ENCODE measurements at places on chromosomes 7 and 10.

DNA sequence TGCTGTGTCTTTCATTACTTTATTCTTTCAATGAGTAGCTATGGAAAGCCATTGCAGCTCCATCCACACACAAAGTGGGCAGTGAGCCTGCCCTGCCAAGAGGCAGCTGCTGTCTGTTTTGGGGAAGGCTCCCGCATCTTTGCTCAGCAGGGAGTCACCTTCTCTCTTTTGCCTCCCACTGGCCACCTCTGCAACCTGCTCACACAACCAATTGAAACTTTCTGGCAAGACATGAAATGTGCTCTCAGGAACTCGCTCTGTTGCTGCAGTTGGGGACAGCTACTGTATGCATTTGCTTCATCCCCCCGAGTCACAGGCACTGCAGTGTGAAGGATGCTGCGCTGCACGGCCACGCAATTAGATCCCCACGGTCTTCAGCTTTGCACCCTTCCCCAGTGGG lies 244.8 kb upstream of the NFE2L3 start:
- DNase-seq = no peak

GRCh38 chr7:28107960-28108359 lies 72.6 kb downstream of the JAZF1 start:
- DNase-seq = no peak

- DNase-seq = no peak
Observed at GRCh38 chr7:112501801-112502503, 21.2 kb downstream of the LSMEM1 start.

- no peak for DNase-seq
Observed at GRCh38 chr7:35035511-35035961, 1.7 kb downstream of the DPY19L1 start.

DNA sequence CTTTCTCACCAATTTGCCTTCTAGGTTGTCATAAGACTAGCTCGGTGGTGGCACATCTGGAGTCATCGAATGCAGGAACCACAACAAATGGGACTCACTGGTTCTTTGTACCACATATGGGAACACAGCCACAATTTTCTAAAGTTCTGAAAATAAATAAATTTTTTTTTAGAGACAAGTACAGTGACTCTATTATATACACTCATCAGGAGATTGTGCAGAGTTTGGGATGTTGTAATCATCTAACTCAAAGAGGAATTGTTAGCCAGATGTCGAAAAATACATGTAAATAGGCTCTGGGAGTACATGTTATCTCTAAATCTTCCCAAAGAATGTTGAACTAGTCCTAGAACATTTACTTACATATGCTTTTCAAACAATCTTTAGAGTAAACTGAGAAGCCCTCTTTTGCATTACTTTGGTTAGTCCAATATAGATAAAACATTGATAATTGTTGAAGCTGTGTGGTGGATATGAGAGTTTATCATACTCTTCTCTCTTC lies 19.6 kb upstream of the SEPTIN7 start:
- no peak for DNase-seq

DNA sequence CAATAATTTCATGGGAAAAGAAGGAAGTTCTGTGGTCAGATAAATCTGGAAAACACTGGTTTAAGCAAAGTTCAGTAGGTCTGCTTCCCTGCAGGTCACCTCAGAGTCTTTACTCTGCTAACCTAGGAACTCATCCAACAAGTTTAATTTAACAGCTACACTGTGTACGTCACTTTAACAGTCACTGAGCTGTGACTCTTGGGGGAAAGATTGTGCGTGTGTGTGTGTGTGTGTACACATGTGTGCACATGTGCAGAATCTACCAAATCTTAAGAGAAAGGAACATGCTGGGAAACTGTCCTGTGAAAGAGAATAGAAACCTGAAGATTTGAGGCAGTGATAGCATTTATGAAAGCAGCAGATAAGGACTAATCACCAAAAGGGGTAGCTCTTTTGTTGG lies 62.6 kb downstream of the IKZF1 start:
- DNase-seq = no peak

DNA sequence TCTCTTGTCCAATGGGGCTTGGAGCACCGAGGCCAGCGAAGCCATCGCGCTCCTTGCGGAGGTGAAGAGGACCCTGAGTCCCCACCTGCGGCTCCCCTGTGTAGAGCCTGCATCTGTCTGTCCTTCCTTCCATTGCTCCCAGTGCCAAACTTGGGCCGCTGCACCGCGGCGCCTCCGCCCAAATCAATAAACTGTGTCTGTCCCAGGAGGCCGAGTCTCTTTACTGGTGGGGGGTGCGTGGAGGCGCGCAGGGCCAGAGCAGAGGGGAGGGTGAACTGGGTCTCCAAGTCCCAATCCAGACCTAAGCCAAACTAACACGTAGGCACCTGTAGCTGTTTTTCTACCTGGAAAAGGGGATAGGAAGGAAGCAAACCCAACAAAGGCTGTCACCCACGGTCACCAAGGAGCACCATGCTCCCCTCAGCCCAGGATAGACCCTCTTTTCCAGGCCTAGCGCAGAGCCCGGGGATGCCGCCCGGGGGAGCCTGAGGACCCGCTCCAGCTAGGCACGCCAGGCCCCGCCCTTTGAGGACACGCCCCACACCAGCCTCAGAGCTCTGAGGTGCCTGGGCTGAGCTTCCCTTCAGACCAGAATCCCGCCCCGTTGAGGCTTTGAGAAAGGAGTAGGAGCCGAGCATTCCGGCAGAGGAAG lies 1.2 kb upstream of the CHAT start:
- no peak for DNase-seq

DNA sequence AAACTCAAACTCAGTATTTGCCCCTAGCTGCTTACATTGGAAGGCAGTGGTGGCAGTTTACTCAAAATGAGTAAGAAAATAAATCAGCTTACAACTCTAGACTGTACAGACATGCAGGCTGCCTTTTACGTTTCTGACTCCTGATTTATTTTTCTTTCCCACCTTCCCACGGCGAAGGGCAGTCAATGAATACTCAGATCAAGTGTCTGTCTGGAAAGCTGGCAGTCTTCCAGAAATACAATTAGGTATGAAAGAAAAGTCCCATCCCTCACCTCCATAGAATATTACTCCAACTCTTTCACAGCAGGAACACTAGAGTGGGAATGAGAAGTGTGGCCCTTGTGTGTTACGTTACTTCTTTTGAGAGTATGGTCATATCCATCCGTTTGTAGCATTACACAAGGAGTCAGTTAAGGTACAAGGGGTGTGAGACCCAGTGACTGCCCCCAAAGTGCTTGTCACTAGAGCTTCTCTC lies 1.3 kb upstream of the PAPSS2 start:
- DNase-seq = no peak

DNA sequence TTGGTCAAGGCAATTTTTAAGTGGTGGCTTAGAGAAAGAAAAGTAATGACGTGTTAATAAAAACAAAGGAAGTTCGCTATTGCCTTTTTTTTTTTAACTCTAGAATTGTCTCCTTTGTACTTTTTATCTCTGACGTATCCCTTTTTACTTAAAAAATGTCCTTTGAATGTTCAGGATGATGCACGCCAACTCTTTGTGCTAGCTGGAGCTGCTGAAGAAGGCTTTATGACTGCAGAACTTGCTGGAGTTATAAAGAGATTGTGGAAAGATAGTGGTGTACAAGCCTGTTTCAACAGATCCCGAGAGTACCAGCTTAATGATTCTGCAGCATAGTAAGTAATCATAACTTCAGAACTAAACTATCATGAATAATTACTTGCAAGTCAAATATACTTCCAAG lies 64.4 kb downstream of the GNAI1 start:
- no peak for DNase-seq

DNA sequence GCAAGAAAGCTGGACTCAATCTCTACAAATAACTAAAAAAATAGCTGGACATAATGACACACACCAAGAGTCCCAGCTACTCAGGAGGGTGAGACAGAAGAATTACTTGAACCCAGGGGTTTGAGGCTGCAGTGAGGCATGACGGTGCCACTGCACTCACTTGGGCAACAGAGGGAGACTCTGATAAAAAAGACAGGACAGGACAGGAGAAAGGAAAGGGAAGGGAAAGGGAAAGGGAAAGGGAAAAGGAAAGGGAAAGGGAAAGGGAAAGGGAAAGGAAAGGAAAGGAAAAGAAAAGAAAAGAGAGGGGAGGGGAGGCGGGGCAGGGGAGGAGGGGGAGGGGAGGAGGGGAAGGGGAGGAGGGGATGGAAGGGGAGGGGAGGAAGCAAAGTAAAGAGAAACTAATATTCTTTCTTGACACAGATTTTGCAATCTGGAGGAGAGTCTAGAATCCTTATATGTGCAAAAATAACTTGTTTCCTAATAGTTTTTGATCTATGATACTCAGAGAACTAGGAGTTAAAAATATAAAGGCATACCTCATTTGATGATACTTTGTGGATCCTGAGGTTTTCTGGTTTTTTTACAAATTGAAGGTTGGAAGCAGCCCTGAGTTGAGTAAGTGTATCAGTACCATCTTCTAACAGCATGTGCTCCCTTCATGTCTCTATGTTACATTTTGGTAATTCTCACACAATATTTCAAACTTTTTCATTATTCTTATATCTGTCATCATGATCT lies 8.0 kb downstream of the SAR1A start:
- DNase-seq = no peak

- DNase-seq = no peak
Observed at GRCh38 chr7:38731215-38731614, 100.0 kb upstream of the AMPH start.

DNA sequence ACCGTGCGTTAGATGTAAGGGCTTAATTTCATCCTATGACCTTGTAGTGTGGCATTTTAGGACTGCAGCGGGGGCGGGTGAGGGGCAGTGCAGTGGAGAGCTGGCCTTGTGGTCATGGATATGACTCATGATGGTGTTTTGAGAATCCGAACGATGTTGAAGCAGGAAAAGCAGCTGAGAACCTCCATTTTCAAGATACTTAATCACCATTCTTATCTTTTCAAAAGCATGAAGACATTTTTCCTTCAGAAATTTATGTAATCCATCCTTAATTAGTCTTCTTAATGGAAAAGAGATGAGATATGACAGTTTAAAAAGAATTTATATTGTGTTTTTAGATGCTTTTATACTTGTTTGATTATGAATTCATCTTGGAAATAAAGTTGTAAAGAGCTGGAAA lies 9.6 kb downstream of the ATP5F1C start:
- no peak for DNase-seq

DNA sequence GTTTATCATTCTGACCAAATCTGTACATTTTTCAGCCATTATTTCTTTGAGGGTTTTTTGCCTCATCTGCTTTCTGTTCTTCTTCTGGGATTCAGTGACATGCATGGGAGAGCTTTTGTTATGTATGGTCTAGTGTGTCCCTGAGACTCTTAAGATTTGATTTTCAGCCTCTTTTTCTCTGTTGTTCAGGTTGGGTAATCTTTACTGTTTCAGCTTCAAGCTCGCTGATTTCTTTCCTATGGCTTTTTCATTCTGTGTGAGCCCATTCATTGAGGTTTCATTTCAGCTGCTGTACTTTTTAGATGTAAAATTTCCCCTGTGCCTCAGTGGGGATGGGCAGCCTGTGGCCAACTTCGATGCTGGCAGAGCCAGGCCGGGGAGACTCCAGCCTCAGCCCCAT lies 38.1 kb downstream of the FOXK1 start:
- DNase-seq = no peak

DNA sequence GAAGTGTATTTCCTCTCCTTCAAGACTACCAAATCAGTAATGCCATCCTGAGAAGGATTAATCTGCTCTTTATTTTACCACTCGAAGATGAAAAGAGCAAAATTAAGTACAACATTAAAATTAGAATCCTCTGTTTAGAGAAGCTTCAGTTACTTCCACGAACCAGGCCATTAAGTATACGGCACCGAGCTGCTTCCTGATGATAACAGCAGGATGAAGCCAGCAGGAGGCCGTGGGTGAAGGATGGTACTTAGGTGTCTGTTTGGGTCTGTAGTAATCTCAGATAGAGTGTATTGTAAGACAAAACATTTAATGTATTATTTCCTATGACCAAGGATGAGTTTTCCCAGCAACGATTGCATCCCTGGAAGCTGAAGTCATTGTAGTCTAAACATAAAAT lies 362.8 kb downstream of the SFMBT2 start:
- no peak for DNase-seq
